ENCODE measurements at places on chromosomes 1 and 21.

DNA sequence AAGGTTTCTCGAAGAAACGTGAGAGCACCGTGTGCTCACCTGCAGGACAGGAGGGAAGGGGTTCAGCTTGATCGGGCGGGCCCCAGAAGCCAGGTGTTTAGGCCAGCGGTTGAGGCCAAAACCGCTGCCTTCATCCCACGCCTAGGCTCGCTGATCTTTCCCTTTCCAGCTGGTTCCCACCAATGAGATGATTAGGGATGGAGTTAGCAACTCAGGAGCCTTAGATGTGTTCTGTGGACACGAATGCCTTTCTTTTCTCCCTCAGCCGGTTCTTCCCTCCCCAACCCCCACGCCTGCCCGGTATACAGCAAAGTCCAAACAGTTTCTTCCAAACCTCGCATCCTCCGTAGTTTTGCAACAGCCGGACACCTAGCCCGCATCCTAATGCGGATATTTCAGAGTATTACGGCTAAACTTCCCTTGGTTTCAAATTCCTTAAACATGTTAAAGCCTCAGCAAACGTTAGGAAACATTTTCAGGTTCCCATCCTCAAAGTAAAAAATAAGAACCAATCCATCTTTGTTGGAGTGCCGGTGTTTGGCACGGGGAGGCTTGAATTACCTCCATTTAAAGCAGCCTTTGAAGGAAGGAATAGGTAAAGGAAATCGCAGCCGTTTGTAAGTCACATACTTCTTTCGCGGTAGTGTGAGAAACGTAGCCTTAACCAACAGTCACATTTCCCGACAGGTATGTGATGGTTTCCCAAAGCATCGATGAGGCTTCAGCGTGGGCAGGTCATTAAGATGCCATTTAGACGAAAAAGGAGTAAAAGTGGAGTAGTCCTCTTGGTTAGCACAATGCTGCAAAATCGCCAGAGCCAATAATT, 1.1 kb downstream of the LRRC8C start:
- no peak for DNase-seq

GRCh38 chr1:30034627-30035521, 688.5 kb downstream of the MATN1 start:
- no peak for DNase-seq

GRCh38 chr1:53108646-53109580, 33.5 kb downstream of the SLC1A7 start:
- DNase-seq, result no peak

DNA sequence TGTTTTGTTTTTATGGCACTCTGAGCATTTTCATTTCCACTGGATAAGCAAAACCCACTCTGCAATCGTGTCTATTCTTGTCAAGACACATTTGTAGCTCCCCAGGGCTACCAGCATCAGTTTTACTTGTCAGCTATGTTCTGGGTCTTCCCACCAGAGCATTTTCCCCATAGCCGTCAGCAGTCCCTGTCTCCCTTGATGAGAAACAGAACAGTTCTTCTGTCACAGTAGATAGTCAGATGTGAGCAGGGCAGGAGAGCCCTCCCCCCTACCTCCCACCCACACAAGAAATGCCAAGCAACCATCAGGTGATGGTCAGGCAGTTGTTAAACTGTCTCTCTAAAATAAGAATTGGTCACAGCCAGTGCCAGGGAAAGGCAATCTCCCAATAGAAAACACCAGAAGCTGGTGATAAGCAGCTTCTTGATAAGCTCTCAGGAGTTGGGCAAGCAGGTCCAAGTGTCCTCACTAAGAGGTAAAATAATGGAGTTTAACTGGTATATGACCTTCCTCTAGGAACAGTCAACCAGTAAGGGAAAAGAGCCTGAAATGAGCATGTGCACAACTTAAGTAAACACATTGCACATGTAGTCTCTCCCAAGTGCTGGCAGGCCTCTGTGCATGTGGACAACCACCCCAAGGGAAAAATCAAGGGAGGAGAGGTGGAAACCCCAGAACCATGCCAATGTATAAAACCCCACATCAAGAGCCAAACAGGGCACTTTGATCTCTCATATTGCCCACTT, 208.2 kb downstream of the S1PR1 start:
- no peak for DNase-seq

GRCh38 chr1:246532519-246532918, 25.4 kb upstream of the SMYD3 start:
- no peak for DNase-seq

GRCh38 chr1:36446746-36447145, 3.5 kb downstream of the OSCP1 start:
- no peak for DNase-seq

DNA sequence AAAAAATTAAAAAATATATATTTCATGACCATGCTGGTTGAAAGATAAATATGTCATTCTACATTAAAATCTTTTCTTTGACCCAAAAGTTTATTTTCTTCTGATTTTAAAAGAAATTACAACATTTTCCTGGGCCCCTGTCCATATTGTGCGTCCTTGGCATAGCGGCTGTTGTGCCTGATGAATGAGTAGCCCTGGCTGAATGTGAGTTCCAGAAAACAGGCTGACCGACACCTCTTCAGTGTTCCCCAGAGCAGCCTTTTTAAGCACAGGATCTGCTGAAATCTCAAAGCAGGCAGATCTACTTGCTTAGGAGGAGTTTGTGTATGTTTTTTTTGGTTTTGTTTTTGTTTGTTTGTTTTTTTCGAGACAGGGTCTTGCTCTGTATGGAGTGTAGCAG, 19.7 kb downstream of the KIAA1614 start:
- DNase-seq, result no peak

- DNase-seq, result no peak
Measured at GRCh38 chr1:210696709-210697108, 368.0 kb downstream of the HHAT start.

DNA sequence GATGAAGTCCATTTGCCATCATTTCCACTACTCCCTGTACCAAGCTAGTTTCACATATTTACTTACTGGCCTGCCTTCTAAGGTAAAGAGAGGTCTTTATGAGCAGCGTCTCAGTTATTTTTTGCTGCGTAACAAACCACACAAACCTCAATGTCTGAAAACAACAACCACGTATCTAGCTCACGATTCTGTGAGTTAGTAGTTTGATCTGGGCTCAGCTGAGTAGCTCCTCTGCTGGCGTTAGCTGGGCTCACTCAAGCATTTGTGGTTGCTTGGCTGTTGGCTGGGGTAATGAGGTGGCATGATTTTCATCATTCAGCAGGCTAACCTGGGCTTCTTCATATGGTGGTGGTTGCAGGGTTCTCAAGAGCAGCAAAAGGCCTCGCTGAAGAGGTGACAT, 225.4 kb downstream of the FOXD2 start:
- no peak for DNase-seq
